ENCODE measurements at places on chromosomes 11 and 22.

DNA sequence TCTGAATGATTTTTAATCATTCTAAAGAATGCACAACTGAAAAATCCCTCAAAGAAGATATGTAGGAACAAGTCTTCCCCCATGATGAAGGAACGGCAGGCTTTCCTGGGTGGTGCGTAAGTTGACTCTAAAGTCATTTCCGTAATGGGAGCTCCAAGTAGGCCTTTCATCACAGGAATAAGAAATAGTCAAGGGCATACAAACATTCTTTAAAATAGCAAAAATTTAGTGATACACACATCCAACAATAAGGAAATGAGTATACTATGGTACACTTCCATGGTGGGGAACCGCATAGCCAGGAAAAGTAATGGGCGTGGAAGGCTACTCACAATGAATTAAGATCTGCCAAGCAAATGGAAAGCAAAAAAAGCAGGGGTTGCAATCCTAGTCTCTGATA lies 10.7 kb downstream of the CD59 start:
- H3K4me1 ChIP-seq: peaks cover 35% of the 10 kb centered on the region
- H3K4me3 ChIP-seq: no peak overlapping the region
- H3K27ac ChIP-seq: peak overlapping the region; percentile 97
- peaks cover 6% of the 10 kb centered on the region for H3K36me3 ChIP-seq
- H3K27me3 ChIP-seq: no peaks in the 10 kb centered on the region
- DNase-seq: no peak

DNA sequence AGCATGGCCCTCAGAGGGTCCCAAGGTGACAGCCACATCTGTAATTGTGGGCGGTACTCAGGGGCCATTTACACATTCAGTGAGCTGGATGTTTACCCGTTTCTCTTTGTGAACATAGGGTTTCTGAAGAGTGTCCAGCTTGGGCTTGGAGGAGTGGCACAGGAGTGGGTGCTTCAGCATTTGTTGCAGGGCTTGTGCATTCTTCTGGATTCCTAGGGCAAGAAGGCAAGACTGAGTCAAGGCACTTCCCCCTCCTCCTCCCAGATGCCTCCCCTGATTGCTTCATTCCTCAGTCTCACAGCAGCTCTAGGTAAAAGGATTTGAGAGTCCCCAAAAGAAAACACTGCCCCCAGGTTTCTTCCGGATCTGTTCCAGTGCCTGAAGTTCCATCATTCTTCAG lies 95.4 kb downstream of the RNF169 start:
- H3K4me1 ChIP-seq: peaks cover 4% of the 10 kb centered on the region
- H3K27me3 ChIP-seq: no peaks in the 10 kb centered on the region
- no peak for DNase-seq
- no peak overlapping the region for H3K4me3 ChIP-seq
- H3K27ac ChIP-seq: no peak overlapping the region
- H3K36me3 ChIP-seq: peaks cover 11% of the 10 kb centered on the region

DNA sequence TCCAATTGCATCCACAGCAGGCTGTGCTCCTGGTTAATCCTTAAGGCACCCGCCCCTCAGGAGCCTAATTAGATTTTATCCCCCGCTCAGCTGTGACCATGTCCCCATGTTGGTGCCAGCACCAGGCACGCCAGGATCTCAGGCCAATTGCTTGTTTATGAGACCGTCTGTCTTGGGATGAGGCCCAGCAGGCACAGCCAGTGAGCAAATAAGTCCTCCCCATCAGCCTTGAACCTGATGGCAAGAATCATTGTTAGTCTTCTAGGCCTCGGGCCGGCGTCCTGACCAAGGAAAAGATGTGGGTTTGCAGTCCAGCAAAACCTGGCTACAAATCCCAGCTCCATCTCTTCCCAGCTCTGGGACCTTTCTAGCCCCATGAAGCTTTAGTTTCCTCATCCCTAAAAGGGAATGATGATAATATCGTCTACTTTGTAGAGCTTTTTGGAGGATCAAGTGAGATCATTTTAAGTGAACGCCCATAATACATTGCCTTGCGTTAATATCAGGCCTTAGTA lies 57.3 kb downstream of the TP53I11 start:
- DNase-seq: no peak
- H3K27ac ChIP-seq: no peak overlapping the region
- no peaks in the 10 kb centered on the region for H3K4me1 ChIP-seq
- H3K36me3 ChIP-seq: no peaks in the 10 kb centered on the region
- H3K4me3 ChIP-seq: no peak overlapping the region
- peaks cover 14% of the 10 kb centered on the region for H3K27me3 ChIP-seq

GRCh38 chr22:43197271-43197941 lies 10.5 kb upstream of the TTLL12 start:
- DNase-seq: no peak
- no peak overlapping the region for H3K27ac ChIP-seq
- no peaks in the 10 kb centered on the region for H3K36me3 ChIP-seq
- H3K4me3 ChIP-seq: no peak overlapping the region

DNA sequence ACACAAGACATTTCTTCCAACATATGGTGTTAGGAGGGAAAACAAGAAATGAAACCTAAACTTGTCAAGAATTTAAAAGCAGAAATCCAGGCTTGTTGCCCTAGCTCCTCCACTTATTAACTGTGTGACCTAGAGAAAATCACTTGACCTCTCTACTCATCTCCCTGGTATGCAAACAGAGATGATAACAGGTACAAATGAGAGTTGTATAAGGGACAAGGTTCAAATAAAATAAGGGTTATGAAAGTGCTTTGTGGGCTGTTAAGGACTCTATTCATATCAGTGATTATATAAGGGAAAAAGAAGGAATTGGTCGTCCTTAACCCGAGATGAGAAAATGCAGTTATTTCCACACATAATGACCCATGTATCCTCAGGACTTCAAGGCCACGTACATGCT lies 372.7 kb upstream of the TENM4 start:
- DNase-seq: no peak
- H3K36me3 ChIP-seq: no peaks in the 10 kb centered on the region
- H3K4me1 ChIP-seq: no peaks in the 10 kb centered on the region
- no peak overlapping the region for H3K4me3 ChIP-seq

GRCh38 chr22:31344578-31345330 lies 1.4 kb downstream of the PATZ1 start:
- H3K36me3 ChIP-seq: peaks cover 13% of the 10 kb centered on the region
- peak overlapping the region; percentile 65 for H3K4me3 ChIP-seq
- no peak overlapping the region for H3K27ac ChIP-seq
- H3K4me1 ChIP-seq: peaks cover 15% of the 10 kb centered on the region

DNA sequence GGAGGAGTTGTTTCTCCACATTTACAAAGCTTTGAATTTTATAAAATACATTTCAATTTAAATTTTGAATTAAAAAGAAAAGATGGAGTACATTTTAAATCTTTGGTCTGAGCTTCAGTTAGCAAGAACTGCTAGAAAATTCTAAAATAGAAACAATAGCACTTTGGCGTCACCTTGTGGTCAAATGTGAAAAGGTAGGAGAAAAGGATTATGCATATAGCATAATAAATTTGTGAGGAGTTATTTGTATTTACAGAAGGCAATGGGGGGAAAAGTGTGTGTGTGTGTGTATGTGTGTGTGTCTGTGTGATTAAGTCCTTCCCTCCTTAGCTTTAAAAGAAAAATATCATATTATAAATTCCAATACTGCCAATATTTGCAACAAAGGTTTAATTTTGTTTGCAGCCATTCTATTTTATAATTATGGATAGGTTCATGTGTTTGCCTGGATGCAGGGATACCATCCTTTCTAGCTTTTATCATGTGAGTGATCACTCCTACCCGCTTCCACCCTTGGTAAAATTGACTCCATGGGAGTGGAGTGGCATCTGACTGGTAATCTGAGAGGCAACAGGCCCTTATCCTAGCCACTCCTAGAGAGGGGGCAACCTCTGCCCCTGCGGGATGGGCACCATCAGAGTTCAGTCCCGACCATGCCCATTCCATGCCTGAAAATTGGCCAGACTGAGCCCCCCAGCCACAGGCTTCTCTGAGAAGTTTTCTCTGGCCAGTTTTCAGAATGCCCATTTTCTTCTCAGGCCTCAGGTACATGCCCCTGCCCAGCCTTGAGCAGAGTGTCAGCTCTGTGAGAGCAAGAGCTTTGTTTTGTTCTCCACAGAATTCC lies 13.6 kb upstream of the LGR4 start:
- DNase-seq: peak; percentile 76
- no peaks in the 10 kb centered on the region for H3K27me3 ChIP-seq
- H3K27ac ChIP-seq: no peak overlapping the region
- H3K4me3 ChIP-seq: no peak overlapping the region
- H3K36me3 ChIP-seq: no peaks in the 10 kb centered on the region
- H3K4me1 ChIP-seq: no peaks in the 10 kb centered on the region

DNA sequence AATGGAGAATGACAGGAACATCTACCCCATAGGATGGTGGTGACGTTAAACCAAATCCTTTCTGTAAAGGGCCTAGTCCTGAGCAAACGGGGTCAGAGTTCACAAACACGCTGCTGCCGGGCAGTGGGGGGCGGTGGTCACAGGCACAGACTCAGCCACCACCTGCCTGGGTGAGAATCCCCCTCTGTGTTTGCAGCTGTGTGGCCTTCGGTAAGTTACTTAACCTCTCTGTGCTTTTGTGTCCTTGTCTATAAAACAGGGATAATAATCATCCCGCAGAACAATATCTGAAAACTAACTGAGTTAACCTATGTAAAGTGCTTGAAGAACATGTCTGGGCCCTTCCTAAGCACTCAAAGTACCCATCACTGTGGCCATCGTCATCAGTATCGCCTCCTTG lies 26.0 kb upstream of the PDGFB start:
- H3K4me1 ChIP-seq: no peaks in the 10 kb centered on the region
- H3K4me3 ChIP-seq: no peak overlapping the region
- no peaks in the 10 kb centered on the region for H3K36me3 ChIP-seq
- no peak for DNase-seq

DNA sequence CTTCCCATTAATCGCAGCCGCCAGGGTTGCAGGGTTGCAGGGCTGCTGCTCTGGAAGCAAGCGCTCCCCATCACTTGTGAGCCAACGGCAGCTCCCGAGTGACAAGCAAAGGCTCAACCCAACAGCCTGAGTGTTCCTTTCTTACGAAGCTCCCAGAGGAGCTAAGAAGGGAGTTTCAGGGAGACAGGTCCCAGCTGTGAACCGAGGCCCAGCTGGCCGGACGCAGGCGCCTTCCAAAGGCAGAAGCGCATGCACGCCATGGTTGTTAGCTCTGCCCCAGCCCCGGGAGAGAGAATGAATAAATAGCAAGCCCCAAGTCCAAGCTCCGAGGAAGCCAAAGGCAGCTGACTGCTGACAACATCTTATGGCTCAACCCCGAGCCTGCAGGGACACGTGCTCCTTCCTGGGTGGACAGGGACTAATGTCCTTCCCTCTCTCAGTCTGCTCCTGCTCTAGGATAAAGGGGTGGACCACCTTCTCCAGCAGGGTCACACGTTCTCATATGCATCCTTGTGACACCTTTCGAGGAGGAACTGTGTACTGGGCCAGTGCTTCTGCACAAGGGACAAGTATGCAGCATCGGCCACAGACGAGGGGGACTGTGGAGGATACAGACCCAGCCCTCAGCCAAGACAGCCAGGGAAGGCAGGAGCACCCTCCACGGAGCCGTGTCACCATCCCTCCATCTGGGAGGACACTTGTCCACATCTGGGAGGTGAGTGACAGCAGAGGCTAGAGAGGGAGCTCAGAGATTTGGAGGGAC lies 29.9 kb downstream of the SHANK2 start:
- H3K36me3 ChIP-seq: peaks cover 1% of the 10 kb centered on the region
- H3K4me3 ChIP-seq: no peak overlapping the region
- no peak for DNase-seq
- no peaks in the 10 kb centered on the region for H3K4me1 ChIP-seq
- no peaks in the 10 kb centered on the region for H3K27me3 ChIP-seq

GRCh38 chr11:117670924-117671323 lies 126.1 kb downstream of the DSCAML1 start:
- H3K4me3 ChIP-seq: no peak overlapping the region
- no peaks in the 10 kb centered on the region for H3K36me3 ChIP-seq
- H3K27ac ChIP-seq: no peak overlapping the region

GRCh38 chr11:67482275-67482826 lies 475 bp upstream of the AIP start:
- H3K4me3 ChIP-seq: peak overlapping the region; percentile 72
- H3K27ac ChIP-seq: peak overlapping the region; percentile 92

DNA sequence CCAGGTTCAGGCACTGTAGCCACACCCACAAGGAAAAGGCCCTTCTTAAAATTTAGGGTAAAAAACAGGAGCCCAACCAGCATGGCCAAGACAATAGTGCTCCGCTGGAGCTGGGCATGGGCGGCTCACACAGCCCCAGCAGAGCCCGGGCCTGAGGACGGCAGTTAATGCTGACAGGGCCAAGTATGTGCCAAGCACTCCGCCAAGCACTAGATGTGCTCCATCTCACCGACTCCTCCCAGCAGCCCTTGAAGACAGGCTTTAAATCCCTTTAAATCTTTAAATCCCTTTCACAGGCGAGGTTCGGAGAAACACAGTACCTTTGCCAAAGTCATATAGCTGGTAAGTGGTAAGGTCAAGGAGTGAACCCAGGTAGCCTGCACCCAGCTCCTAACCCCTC lies 4.8 kb downstream of the ARFGAP2 start:
- H3K27me3 ChIP-seq: no peaks in the 10 kb centered on the region
- peak overlapping the region; percentile 5 for H3K27ac ChIP-seq
- H3K4me3 ChIP-seq: no peak overlapping the region
- peaks cover 8% of the 10 kb centered on the region for H3K4me1 ChIP-seq
- H3K36me3 ChIP-seq: peaks cover 28% of the 10 kb centered on the region
- DNase-seq: no peak

GRCh38 chr11:111793863-111794262 lies 27.7 kb upstream of the PPP2R1B start:
- peaks cover 3% of the 10 kb centered on the region for H3K4me1 ChIP-seq
- H3K36me3 ChIP-seq: peaks cover 3% of the 10 kb centered on the region
- no peak overlapping the region for H3K4me3 ChIP-seq
- no peaks in the 10 kb centered on the region for H3K27me3 ChIP-seq
- H3K27ac ChIP-seq: no peak overlapping the region

GRCh38 chr22:32996702-32997101 lies 61.5 kb downstream of the SYN3 start:
- H3K27ac ChIP-seq: no peak overlapping the region
- H3K27me3 ChIP-seq: no peaks in the 10 kb centered on the region
- no peak overlapping the region for H3K4me3 ChIP-seq
- no peak for DNase-seq

GRCh38 chr11:102263379-102264003 lies 53.8 kb upstream of the BIRC3 start:
- no peaks in the 10 kb centered on the region for H3K36me3 ChIP-seq
- H3K27me3 ChIP-seq: no peaks in the 10 kb centered on the region
- no peak overlapping the region for H3K4me3 ChIP-seq

DNA sequence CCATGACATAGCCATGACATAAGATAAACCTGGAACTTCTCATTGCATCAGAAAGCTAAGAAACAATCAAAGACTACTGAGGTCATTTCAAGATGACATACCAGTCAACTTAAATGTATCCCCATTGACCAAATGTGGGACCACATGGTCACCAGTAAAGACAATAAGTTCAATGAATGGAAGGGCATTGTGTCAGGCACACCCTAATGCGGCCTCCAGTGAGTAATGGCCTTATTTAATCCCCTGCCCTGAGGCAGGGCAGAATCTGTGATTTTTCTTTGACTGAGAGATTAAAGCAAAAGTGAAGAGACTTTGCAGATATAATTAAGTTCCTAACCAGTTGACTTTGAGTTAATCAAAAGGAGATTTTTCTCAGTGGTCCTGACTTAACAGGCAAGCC lies 17.3 kb upstream of the SYT8 start:
- no peaks in the 10 kb centered on the region for H3K4me1 ChIP-seq
- no peak for DNase-seq
- no peak overlapping the region for H3K27ac ChIP-seq
- H3K4me3 ChIP-seq: no peak overlapping the region
- no peaks in the 10 kb centered on the region for H3K36me3 ChIP-seq
- H3K27me3 ChIP-seq: no peaks in the 10 kb centered on the region

GRCh38 chr11:64891215-64891848 lies 12.9 kb upstream of the EHD1 start:
- no peak overlapping the region for H3K27ac ChIP-seq
- H3K36me3 ChIP-seq: peaks cover 2% of the 10 kb centered on the region
- no peaks in the 10 kb centered on the region for H3K27me3 ChIP-seq
- no peak overlapping the region for H3K4me3 ChIP-seq

Data from fibroblast of lung (primary cell).